NCI-H446 (cell line): ENCODE measurements at places on chromosomes 2 and 18.

GRCh38 chr2:53130441-53130943, 637.1 kb upstream of the CHAC2 start:
- DNase-seq, result no peak

DNA sequence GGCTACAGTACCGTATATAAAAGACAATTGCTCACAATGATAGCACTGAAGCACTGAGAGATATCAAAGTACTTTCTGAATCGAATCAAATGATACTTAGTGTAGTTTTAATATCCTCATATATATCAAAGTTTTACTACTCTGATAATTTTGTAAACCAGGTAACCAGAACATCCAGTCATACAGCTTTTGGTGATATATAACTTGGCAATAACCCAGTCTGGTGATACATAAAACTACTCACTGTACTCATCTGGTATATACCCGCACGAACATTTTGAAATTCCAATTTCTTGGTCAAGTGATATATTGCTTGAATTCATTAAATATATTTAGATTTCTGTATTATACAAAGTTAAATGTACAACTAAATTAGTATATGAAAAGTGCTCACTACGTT, 20.5 kb downstream of the SLC39A6 start:
- no peak for DNase-seq

- DNase-seq, result no peak
Measured at GRCh38 chr2:229818230-229818629, 103.6 kb downstream of the TRIP12 start.

DNA sequence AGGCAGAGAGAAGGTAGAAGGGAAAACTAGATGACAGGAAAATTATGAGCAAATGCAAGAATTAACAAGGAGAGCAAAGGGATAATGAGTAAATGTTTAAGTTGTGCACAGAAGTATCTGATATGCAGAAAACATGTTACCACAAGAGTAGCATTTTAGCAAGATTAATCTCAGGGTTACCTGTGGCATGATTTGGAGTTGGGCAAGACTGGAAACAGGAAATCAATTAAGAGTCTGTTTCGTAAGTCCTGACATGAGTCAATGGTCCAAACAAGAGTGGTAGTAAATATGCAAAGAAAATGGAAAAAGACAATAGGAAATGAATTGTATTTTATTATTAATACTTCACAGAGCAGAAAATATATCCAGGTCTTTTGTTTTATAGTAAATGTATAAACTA, 17.3 kb upstream of the MTX2 start:
- DNase-seq, result no peak
